ENCODE measurements at places on chromosomes 5 and 9. TPM values are rescaled to one million over a fixed set of nuclear protein-coding genes. Genes with fewer than 3 reads are reported as not detected.

GRCh38 chr9:8019636-8020035 is 220.1 kb upstream of the DMAC1 start:
- no peak for DNase-seq

DNA sequence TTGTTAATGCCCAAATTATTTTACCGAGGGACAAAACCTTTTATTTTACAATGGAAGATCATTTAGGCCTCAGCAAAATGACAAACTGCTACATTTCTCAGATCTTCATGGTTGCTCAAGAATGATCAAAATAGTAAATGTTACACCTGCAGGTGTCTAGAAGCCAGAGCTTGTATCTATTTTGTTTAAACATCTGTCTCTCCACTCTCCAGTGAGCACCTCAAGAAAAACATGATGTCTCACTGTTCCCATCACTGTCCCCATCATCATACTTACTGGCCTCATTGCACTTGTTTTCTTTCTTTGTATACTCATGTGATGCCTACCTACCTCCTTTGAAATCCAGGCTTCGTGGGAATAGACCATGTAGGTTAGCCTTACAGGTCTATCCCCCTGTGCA is 149.6 kb downstream of the TTLL11 start:
- no peak for DNase-seq

DNA sequence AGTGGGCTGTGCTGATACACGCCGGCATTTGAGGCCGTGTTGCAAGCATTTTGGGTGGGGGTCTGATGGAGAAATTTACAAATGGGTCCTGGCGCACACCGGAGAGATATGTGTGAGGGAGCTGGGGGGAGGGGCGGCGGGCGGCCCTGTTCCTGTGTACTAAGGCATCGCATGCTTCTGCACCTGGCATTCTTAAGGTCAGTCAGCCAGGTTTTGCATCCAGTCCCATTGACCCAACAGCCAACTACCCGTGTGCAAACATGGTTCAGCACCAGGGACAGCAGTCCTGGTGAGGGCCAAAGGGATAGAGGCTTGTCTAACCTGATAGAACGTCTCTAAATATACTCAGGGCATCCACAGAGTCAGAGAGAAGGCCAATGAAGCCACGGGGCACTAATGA is 839 bp downstream of the GABRG2 start:
- DNase-seq = peak; percentile 25

DNA sequence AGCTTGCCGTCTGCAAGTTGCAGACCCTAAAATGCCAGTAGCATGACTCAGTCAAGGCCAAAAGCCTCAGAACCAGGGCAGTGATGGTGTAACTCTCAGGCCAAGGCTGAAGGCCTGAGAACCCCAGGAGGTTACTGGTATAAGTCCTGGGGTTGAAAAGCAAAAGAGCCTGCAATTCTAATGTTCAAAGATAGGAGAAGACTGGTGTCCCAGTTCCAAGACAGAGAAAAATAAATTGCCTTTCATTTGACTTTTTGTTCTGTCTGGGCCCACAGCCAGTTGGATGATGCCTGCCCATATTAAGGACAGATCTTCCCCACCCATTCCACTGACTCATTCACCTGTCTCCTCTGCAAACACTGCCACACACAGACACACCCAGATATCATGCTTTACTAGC is 673.2 kb downstream of the CDH18 start:
- DNase-seq = peak; percentile 85

DNA sequence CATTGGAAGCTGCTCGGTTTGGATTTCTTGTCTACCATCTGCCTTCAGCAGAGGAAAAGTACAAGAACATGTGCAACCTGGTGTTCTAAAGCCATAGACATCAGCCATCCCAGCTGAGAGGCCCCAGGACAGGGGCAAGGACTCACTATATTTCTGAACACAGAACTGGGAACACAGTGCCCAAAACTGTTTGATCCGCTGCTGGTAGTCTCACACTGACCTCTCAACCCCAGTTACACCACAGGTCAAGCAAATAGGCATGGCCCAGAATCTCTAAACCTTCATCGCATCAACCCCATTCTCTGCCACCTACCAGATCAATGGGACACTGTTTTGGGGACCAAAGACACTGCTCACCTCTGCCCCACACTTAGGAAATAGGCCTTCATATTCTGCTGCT is 2.0 kb downstream of the KLHL3 start:
- no peak for DNase-seq

DNA sequence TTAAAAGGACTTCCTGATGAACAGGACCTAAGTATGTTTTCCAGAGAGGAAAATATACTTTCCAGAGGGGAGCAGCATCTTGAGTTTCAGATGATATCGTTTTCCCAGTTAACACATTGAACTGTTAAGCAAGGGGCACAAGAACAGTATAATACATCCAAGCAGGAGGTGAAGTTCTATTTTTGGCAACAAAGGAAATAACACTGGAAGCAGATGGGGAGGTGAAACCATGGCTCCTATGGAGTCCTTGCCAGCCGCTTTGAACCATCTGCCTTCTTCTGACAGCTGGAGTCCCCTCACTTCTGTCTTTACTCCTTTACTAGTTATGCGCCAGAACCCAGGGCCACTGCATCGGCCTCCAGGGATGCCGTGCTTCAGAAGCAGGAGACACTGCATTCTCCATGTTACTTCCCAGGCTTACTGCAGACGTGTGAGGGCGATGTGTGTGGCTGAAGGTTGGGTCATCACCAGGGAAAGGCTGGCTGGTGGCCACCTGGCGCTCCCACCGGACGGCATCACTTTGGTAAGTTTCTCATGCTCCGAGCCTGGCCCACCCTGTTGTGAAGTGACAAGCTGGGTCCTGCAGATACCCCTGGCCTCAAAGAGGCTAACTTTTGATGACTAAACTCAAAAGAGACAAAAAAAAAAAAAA is 77.8 kb downstream of the TTLL11 start:
- DNase-seq = no peak

DNA sequence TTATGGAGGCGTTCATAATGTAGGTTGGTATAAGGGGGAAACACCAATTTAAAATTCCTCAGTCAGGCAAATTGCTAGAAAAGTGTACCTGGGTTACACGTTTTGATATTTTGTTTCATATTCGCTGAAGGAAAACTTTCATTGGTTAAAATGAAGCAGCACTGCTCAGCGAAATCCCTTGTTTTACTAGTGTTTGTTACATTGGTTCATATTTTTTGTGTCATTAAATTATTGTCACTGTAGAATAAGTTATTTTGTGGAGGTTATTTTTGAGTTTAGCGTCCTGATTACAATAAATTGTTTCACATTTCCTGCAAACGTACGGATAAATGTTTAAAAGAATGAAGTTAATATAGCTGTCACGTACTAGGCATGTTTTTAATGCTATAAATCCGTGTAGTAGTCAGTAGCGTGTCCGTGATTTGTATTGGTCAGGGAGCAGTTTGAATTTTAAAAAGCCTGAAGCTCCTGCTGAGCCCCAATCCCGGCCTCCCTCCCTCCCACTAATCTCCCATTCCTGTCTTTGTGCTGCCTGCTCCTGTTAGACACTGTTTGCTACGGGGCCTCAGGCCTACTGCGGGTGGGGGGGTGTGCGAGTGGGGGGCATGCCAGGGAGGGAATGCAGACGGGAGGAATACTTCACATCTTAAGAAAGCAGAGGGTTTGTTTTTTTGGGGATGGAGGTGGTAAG is 2.0 kb downstream of the NIPBL start:
- DNase-seq = no peak

DNA sequence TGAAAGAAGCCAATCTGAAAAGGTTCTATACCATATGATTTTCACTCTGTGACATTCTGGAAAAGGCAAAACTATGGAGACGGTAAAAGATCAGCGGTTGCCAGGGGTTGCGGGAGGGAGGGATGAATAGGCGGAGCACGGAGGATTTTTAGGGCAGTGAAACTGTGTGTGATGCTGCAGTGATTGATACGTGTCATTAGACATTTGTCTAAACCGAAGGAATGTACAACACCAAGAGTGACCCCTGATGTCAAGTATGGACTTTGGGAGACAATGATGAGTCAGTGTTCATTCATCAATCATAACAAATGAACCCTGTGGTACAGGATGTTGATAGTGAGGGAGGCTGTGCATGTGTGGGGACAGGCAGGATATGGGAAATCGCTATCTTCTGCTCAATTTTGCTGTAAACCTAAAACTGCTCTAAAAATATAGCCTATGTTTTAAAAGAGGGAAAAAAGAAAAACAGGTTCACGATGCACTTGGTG is 34.4 kb downstream of the ERGIC1 start:
- DNase-seq = peak; percentile 75

DNA sequence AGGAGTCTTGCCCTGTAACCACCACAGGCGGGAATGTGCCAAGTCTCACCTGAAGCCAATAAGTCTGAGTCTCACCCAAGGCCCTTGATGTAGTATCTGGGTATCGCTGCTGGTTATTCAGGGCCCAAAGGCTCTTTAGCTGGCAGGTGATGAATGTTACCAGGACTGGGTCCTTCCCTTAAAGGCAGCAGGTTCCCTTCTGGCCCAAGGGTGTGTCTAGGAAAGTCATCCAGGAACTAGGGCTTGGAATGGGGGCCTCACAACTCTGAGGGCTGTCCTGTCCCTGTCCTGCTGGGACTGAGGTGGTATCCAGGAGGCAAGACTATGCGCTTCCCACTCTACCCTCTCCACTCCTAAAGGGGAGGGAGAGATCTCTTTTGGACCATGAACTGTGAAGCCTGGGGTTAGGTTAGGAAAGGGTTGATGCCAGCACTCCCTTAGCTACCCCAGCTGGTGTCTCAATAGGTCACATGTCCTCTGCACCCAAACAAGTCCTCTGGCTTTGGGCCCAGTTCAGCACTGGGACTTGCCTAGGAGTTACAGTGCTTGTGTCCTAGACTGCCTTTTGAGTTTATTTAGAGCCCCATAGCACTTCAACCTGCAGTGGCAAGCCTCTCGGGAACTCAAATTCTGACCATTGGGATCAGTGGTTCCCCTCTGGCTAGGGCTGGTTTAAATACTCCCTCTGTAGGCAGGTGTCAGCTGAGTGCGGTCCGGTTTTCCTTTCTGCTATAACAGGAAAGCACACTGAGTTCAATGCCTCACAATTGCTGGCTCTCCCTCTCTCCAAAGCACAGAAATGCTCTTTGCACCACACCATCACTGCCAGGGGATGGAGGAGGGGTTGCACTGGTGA is 22.5 kb upstream of the RANBP3L start:
- no peak for DNase-seq

- no peak for DNase-seq
These were observed 89.6 kb upstream of the CACNA1B start for GRCh38 chr9:137787786-137788505.

- no peak for DNase-seq
These were observed 59.7 kb downstream of the FGF18 start for GRCh38 chr5:171478946-171479775.

DNA sequence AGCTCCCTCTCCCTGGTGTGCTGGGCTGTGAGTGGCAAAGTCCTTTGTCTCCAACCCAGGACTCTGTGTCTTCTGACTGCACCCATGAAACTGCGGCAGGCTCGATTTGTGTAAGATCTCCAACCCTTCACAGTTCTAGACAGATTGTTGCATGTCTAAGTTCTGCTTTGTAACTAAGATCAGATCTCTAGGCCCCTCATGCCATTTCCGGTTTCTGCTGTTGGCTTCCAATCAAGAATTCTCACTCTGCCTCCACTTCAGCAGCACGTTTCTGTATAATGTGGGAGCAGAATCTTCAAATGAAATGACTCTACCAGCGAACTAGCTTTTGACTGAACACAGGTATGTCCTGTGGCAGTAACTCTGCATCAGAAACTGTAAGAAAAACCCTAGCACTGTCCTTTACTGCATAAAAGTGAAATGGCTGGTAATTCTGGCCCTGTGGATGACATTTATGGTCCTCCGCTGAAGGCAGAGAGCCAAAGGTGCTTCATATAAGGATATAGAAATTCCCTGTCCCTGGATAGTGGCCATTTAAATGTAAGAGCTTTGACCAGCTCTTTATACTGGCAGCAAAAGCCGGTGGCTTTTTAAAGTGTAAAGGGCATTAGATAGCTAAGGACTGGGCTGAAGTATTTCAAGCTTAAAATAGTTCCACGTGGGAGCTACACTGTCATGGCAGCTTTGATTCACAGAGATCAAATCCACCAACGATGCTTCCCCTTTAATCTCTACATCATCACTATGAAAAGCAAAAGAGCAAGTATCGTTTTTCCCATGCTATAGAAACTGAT is 319.0 kb upstream of the CDH6 start:
- DNase-seq = no peak

DNA sequence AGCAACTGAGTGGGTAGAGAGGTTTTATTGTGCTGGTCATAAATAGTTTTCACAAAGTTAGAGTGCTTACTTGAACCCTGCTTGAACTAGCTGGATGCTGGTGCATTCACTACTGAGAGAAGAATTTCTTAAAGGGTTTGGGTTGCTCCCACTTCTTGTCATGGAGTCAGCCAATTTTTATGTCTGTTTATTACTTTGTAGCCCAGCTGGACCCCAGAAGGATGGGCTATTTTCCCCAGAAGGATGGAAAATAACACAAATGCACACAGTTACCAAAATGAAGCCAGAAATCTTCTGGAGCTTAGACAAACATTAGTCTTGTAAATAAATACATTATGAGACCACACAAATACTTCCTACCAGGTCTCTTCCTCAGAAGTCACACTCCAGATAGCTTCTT is 480.8 kb upstream of the TNC start:
- DNase-seq = no peak

DNA sequence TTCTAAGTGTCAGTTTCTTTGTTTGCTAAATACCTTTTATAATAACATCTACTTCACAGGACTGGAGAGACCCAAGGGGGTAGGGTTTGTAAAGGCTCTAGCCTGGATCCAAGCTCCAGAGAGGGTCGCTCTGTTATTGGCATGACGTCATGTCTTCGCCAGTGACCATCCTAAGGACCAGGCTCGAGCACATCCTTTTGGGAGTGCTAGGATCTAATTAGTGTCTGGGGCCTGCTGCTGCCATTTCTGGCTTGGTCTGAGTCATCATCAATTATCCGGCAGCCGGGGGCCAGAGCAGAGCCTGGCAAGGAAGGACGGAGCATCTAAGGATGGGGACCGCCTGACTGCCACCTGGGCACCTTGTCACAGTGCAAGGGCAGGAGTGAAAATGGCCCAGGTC is 153.0 kb downstream of the NSG2 start:
- no peak for DNase-seq

DNA sequence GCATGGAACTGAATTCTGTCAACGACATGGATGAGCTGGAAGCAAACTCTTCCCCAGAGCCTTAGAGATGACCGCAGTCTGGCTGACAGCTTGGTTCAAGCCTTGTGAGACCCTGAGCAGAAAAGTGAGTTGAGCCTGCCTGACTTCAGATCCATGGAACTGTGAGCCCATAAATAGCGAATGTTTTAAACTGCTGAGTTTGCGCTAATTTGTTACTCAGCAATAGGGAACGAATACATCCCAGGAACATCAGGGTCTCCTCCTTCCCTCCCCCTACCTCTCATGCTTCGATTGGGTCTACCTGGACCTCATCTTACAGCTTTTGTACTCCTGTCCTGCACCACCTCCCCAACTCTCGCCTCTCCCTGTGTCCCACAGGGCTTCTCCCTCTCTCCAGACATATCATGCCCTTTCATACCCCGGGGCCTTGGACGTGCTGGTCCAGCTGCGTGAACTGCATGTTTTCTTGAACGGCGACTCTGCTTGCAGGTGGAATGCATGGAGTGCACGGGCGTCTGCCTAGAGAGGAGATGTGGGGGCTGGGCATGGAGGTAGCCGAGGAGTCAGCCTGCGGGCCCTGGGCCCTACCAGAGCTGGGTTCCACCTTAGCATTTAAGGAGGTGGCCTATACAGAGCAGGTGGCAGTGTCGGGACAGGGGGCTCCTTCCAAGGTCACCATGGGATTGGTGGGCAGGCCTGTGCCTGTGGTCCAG is 7.9 kb downstream of the GADD45G start:
- no peak for DNase-seq

GRCh38 chr5:115377468-115378217 is 81.2 kb upstream of the CCDC112 start:
- peak; percentile 63 for DNase-seq

The MARCOL gene
- total RNA-seq = not detected

The ANKRA2 gene
- total RNA-seq = 11.4 TPM

The ARHGEF28 gene
- total RNA-seq = 134 TPM

The SLC6A18 gene
- total RNA-seq = not detected

The ACOT12 gene
- total RNA-seq = not detected
